HCT116 (cell line): ENCODE measurements at places on chromosomes 7 and 10. TPM values are rescaled to one million over a fixed set of nuclear protein-coding genes. Genes with fewer than 3 reads are reported as not detected.

GPR37 gene
- 2.2 TPM for total RNA-seq

FGF8 gene
- 2.7 TPM for total RNA-seq

CAV2 gene
- total RNA-seq: 157 TPM

OR9A2 gene
- total RNA-seq: not detected

CLEC2L gene
- not detected for total RNA-seq

STEAP1 gene
- 18.8 TPM for total RNA-seq

FAM25G gene
- total RNA-seq: not detected

MSMB gene
- total RNA-seq: not detected

CPA4 gene
- total RNA-seq: 38.7 TPM

DNA sequence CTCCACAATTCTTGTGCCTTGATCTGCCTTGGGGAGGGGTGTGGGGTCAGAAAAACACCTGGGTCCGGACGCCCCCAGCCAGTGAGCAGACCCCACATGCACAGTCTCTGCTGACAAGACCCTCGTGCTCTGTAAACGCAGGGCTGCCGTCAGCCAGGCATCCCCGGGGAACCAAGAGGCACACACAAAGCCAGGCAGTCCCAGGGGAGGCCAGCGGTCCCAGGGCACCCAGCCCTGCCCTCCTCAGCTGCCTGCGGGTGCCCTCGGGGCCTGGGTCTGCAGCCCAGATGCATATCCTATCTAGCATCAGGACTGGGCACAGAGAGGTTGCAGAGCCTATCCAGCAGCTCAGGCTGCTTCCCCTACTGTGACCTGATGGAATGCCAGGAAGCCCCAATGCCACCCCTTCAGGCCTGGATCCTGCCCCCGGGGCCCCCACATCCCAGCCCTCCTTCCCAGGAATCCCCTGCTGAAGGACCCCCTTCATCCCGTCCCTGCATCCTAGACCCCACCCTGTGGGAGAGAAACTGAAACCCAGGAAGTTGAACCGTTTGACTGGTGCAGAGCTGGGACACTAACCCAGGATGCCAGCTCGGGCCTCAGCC, 92.4 kb downstream of the MICALL2 start:
- no peaks in the 10 kb centered on the region for H3K36me3 ChIP-seq
- H3K4me1 ChIP-seq: peaks cover 20% of the 10 kb centered on the region
- no peak overlapping the region for H3K4me3 ChIP-seq
- no peak for DNase-seq
- no peaks in the 10 kb centered on the region for H3K27me3 ChIP-seq

GRCh38 chr7:17289074-17289645, 9.3 kb upstream of the AHR start:
- no peaks in the 10 kb centered on the region for H3K36me3 ChIP-seq
- H3K27me3 ChIP-seq: no peaks in the 10 kb centered on the region
- no peak overlapping the region for H3K4me3 ChIP-seq
- no peaks in the 10 kb centered on the region for H3K4me1 ChIP-seq
- no peak overlapping the region for H3K27ac ChIP-seq

- no peaks in the 10 kb centered on the region for H3K36me3 ChIP-seq
- no peaks in the 10 kb centered on the region for H3K27me3 ChIP-seq
- no peak for DNase-seq
- H3K4me3 ChIP-seq: no peak overlapping the region
- no peaks in the 10 kb centered on the region for H3K4me1 ChIP-seq
Measured at GRCh38 chr10:81662837-81663236, 212.2 kb upstream of the NRG3 start.

DNA sequence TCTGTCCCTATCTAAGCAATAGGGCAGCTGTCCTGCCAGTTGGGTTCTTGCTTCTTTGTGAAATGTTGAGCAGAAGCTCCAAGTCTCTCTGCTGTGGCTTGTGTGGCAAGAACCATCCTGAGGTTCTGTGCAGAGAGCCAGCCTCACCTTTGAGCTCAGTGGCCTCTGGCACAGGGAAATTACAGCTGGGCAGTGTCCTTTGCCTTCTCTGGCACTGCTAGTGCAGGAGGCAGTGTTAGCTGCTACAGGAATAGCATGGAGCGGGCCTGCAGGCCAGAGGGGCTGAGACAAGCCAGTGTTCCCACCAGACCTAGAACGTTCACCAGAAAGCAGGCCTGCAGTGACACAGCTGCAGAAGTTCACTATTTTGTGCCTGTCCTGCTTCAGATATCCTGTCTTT, 1.8 kb downstream of the PRXL2A start:
- H3K4me1 ChIP-seq: peaks cover 3% of the 10 kb centered on the region; the same call in 1 of the 2 replicates
- H3K36me3 ChIP-seq: no peaks in the 10 kb centered on the region
- no peaks in the 10 kb centered on the region for H3K27me3 ChIP-seq
- H3K27ac ChIP-seq: no peak overlapping the region
- DNase-seq: no peak

DNA sequence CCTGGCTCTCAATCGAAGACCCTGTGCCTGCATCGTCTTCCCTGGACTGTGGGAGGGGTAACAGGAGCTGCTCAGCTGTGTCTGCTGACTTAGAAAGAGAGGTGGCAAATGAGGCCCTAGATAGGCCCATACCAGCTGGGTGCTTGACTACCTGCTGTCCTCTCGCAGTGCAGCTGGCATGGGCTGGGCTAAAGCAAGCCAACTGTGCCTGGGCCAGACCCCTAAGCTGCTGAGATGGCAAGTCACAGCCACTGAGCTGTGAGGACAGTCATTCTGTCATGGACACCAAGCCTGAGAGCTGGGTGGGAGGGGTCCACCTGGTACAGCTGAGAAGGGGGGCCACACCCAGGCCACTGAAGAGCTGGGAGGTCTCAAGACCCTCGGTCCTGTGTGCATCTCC, 45.8 kb upstream of the AQP1 start:
- no peak overlapping the region for H3K27ac ChIP-seq
- H3K36me3 ChIP-seq: no peaks in the 10 kb centered on the region
- no peak overlapping the region for H3K4me3 ChIP-seq
- no peaks in the 10 kb centered on the region for H3K4me1 ChIP-seq
- no peaks in the 10 kb centered on the region for H3K27me3 ChIP-seq

GRCh38 chr10:108204528-108205305, 1040.2 kb upstream of the SORCS1 start:
- DNase-seq: no peak
- H3K4me3 ChIP-seq: no peak overlapping the region
- no peaks in the 10 kb centered on the region for H3K4me1 ChIP-seq
- H3K27me3 ChIP-seq: no peaks in the 10 kb centered on the region
- H3K36me3 ChIP-seq: no peaks in the 10 kb centered on the region

DNA sequence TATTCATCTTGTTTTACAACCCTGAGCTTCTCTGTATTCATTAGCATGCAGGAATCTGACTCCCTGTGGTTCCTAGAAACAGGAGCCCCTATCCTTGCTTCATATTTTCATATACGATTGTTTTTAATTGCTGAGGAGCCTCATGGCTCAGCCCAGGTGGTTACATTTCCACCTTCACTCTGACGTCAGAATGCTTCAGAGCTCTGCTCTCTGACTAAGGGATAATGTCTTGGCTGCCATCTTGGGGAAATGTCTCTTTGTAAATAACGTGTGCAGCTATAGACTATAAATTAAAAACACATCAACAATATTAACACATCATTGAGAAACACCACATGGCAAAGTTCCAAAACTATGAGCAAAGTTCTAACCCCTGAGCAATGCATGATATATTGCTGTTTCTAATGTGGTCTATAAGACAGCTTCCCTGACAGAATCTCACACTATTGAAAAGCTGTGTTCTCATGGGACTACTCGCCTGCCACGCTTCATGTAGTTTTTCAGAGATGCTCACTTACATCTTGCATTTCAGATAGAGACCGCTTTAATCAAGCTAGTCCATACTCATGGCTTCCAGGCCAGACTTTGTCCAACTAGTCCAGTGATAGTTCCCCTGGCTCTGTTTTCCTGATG, 227.0 kb downstream of the SORCS3 start:
- H3K36me3 ChIP-seq: no peaks in the 10 kb centered on the region
- peaks cover 62% of the 10 kb centered on the region for H3K27me3 ChIP-seq
- H3K4me1 ChIP-seq: no peaks in the 10 kb centered on the region
- DNase-seq: no peak
- no peak overlapping the region for H3K27ac ChIP-seq

- H3K4me1 ChIP-seq: no peaks in the 10 kb centered on the region
- no peaks in the 10 kb centered on the region for H3K36me3 ChIP-seq
- no peak for DNase-seq
- H3K27me3 ChIP-seq: peaks cover 33% of the 10 kb centered on the region; the same call in 1 of the 2 replicates
Measured at GRCh38 chr10:85490431-85490830, 876.2 kb downstream of the GRID1 start.

DNA sequence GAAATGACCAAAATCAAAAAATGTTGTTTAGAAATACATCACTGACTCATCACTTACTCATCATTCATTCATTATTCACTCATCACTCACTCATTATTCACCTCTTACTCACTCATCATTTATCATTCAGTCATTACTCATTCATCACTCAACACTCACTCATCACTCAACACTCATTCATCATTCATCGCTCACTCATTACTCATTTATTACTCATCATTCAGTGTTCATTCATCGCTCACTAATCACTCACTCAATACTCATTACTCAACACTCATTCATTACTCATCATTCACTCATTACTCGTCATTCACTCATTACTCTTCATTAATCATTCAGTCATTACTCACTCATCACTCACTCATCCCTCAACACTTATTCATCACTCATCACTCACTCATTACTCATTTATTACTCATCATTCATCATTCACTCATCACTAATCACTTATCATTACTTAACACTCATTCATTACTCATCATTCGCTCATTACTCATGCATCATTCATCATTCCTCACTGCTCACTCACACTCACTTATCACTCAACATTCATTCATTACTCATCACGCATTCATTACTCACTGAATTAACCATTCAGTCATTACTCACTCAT, 238.5 kb downstream of the ADARB2 start:
- H3K4me3 ChIP-seq: no peak overlapping the region
- H3K27ac ChIP-seq: peak overlapping the region; percentile 67; the same call in 1 of the 2 replicates
- H3K4me1 ChIP-seq: no peaks in the 10 kb centered on the region
- DNase-seq: peak; percentile 45
- H3K27me3 ChIP-seq: no peaks in the 10 kb centered on the region
- H3K36me3 ChIP-seq: no peaks in the 10 kb centered on the region

DNA sequence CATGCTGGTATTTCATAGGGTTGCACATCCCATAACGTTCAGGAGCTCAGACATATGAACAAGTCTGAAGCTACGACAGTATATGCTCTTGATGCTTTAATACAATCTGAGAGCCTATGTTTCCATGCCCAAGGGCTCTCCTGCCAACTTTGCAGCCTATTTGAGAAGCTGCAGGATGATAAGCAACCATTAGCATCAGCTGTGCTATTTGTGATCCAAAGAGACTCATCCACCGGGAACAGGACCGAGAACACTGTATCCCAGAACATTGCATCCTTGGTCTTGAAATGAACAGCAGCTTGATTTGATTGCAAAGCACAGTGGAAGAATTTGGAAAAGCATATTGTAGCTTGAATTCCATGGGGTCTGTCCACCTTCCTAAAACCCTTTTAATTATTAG, 156.2 kb upstream of the PTER start:
- no peak overlapping the region for H3K4me3 ChIP-seq
- H3K27ac ChIP-seq: no peak overlapping the region
- no peak for DNase-seq
- H3K27me3 ChIP-seq: peaks cover 16% of the 10 kb centered on the region; the same call in 1 of the 2 replicates

DNA sequence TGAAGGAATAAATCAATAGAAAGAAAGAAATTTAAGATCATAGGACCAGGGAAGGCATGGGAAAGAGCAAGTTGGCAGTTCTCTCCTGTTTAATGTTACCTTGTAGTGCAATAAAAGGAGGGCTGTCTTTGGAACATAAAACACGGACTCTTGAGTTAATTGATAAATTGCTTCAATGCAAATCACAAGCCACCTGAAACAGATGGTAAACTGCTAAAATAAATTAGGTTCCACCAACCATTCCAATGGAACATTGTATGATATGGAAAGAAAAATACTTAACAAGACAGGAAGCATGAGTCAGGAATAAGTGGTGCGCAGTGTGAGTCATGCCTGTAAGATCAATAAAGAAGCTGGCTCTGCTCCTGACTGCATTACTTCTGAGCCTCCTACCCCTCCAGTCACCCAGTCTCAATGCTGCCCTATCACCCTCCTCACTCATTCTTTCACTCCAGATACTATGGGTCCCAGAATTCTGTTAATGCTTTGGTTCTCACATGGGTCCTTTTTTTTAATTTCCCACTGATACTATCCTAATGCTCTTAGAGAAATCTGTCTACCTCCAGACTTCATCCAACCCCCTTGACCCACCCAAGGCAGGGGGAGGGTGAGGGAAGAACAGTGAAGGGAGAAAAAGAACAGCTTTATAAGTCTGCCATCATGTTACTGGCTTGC, 78.9 kb downstream of the LRRC17 start:
- H3K4me1 ChIP-seq: peaks cover 42% of the 10 kb centered on the region
- peak; percentile 96 for DNase-seq
- no peaks in the 10 kb centered on the region for H3K36me3 ChIP-seq
- H3K27me3 ChIP-seq: no peaks in the 10 kb centered on the region
- peak overlapping the region; percentile 94 for H3K27ac ChIP-seq
- no peak overlapping the region for H3K4me3 ChIP-seq

DNA sequence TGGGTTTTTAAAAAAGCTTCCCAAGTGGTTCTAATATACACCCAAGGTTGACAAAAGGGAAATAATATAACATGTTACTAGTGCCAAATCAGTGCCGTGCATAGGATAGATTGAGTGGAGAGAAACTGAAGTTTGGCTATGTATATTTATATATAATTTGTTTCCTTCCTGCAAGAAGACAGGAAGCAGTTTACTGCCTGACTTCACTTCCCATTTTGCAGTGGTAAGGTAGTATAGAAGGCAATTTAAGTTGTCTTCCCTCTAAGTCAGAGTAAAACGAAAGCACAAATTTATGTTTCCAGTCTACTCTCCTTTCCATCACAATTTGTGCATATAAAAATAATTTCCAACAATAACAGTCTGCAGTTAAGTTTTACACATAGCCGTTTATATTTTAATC, 3.4 kb upstream of the HYCC1 start:
- DNase-seq: no peak
- H3K36me3 ChIP-seq: no peaks in the 10 kb centered on the region
- H3K27ac ChIP-seq: no peak overlapping the region
- no peaks in the 10 kb centered on the region for H3K27me3 ChIP-seq
- H3K4me3 ChIP-seq: no peak overlapping the region

GRCh38 chr10:79159141-79159651, 90.4 kb downstream of the ZMIZ1 start:
- H3K4me3 ChIP-seq: no peak overlapping the region
- DNase-seq: no peak
- peaks cover 67% of the 10 kb centered on the region for H3K4me1 ChIP-seq
- H3K27me3 ChIP-seq: no peaks in the 10 kb centered on the region
- H3K36me3 ChIP-seq: no peaks in the 10 kb centered on the region
- H3K27ac ChIP-seq: peak overlapping the region; percentile 8; the same call in 1 of the 2 replicates

GRCh38 chr10:102111276-102111675, 8.9 kb downstream of the LDB1 start:
- no peak overlapping the region for H3K4me3 ChIP-seq
- peaks cover 32% of the 10 kb centered on the region for H3K36me3 ChIP-seq
- no peak for DNase-seq

- no peaks in the 10 kb centered on the region for H3K36me3 ChIP-seq
- H3K4me3 ChIP-seq: no peak overlapping the region
- H3K27ac ChIP-seq: peak overlapping the region; percentile 65; the same call in 1 of the 2 replicates
- no peaks in the 10 kb centered on the region for H3K27me3 ChIP-seq
Measured at GRCh38 chr7:131039836-131040235, 287.8 kb upstream of the MKLN1 start.
